ENCODE measurements at places on chromosomes 6 and 20.

DNA sequence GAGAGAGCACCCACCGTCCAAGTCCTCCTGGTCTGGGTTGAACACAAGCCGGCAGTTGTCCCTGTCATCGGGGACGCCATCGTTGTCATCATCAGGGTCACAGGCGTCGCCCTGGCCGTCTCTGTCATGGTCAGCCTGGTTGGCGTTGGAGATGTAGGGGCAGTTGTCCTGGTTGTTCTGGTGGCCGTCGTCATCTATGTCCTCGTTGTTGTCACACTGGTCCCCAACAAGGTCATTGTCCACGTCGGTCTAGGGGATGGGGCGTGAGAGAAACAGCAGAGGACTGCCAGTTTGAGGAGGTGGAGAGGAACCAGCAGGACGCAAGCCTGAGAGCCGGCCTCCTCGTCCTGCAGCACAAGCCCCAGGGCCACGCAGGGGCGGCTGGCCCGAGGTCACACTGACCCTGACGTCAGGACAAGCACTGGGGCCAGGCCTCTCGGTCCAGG is 28.5 kb downstream of the THBS2 start:
- DNase-seq: no peak

GRCh38 chr20:50333812-50334211 is 143.2 kb downstream of the CEBPB start:
- DNase-seq: no peak

GRCh38 chr20:19827818-19828217 is 69.8 kb downstream of the RIN2 start:
- no peak for DNase-seq

DNA sequence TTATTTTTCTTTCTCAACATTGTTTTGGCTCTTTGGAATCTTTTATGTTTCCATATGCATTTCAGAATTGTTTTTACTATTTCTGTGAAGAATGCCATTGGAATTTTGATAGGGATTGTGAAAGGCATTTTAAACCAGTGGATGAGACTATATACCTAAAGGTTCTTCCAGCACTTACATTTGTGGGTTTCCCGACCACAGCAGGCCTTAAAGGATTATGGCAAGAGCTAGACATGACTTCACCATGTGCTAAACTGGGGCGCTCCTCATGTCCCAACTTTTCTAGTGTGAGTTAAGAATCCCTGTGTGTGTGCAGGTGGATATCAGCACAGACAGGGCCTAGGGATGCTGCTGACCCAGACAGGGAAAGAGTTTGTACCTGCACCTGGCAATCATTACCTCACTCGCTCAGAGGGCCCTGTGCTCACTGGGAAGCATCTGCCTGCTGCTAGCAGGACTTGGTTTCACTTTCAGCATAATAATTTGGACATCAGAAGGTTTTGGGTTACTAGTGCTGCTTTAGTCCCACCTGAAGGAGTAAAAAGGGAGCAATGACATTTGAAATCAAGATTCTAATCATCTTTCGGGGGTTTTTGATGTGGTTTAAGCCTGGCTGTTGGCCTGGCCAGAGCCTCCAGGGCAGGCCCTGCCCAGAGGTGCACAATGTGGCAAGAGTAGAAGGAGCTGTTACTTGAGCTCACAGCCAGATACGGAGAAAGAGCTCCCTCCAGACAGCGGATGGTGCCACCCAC is 137.1 kb downstream of the CDC5L start:
- DNase-seq: no peak

GRCh38 chr6:157322792-157323254 is 496 bp downstream of the TMEM242 start:
- DNase-seq: no peak

GRCh38 chr6:39843305-39844020 is 51.3 kb downstream of the DAAM2 start:
- no peak for DNase-seq

DNA sequence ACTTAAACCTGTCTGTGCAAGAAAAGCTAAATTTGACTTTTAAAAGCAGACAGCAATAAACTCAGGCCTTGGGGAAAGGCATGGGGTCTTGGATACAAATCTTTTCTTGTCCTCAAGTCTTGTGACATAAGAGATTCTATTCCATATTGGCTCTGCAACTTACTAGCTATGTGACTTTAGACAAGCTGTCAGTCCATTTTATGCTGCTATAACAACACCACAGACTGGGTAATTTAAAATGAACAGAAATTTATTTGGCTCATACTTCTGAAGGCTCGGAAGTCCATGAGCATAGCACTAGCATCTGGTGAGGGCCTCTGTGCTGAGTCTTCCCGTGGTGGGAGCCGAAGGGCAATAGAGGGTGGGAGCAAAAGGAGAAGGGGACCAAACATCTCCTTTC is 246.0 kb upstream of the MOCS1 start:
- no peak for DNase-seq

GRCh38 chr20:63137851-63138415 is 78.0 kb downstream of the YTHDF1 start:
- DNase-seq: no peak

GRCh38 chr6:149235130-149235561 is 82.4 kb upstream of the TAB2 start:
- no peak for DNase-seq

GRCh38 chr6:63610944-63611343 is 24.7 kb upstream of the PHF3 start:
- DNase-seq: no peak

GRCh38 chr6:149130508-149130907 is 187.0 kb upstream of the TAB2 start:
- no peak for DNase-seq

- no peak for DNase-seq
Measured at GRCh38 chr6:154319231-154319858, 37.3 kb downstream of the IPCEF1 start.

- no peak for DNase-seq
Measured at GRCh38 chr20:20630551-20630950, 81.9 kb downstream of the RALGAPA2 start.

GRCh38 chr20:11902285-11902697 is 15.4 kb upstream of the BTBD3 start:
- DNase-seq: no peak

- DNase-seq: no peak
Measured at GRCh38 chr6:84801250-84801649, 36.9 kb upstream of the TBX18 start.

DNA sequence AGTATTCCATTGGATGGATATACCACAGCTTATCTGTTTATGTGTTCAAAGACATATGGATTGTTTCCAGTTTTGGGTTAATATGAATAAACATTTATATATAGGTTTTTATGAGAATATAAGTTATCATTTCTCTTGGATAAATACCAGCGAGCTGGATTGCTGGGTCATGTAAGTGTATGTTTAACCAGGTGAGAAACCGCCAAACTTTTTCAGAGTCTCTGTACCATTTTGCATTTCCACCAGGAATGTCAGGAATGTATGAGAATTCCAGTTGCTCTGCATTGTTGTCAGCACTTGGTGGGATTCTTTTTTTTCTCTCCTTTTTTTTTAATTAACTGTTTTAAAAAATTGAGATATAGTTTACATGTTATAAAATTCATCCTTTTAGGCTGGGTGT is 52.1 kb downstream of the PHF20 start:
- no peak for DNase-seq

- DNase-seq: no peak
Measured at GRCh38 chr6:33384581-33385020, 7.0 kb upstream of the KIFC1 start.

Data from NK-92 treated with Interleukin-12 subunit alpha and Interleukin-12 subunit beta, amount 100 ng/mL, for 24 hours (cell line).